ENCODE measurements at places on chromosomes 2 and 18.
A peak's percentile ranks its signal among the peaks of the same experiment; 100 is the strongest.

DNA sequence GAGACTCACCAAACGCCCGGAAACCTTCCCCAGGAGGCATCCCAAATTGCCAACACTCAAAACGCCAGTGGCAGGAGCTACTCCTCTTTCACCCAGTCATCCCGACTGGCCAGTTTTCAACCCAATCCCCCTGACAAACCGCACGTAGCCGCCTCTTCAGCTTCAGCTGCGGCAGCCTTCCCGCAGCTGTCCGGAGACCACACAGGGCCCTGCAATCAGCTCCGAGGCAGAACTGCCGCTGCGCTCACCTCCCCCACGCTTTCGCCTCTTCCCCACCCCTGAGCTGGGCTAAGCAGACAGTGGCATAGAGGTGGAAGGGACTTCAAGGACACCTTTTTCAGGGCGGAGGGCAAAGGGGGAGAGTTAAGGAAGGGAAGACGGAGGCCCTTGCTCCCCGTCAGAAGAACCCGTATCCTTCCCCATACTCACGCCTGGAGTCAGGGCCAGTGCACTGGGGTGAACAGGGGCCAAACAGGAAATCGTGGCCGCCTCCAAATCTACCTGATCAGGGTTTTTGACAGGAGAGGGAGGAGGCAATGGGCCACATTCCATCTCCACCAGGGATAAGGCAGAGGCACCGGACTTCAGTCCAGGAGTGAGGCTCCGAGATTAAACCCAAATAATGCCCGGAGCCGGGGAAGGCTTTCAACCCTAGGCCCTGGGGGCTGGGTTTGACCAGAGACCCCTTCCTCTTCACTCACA, 16.9 kb downstream of the CYP26B1 start:
- no peak for DNase-seq

DNA sequence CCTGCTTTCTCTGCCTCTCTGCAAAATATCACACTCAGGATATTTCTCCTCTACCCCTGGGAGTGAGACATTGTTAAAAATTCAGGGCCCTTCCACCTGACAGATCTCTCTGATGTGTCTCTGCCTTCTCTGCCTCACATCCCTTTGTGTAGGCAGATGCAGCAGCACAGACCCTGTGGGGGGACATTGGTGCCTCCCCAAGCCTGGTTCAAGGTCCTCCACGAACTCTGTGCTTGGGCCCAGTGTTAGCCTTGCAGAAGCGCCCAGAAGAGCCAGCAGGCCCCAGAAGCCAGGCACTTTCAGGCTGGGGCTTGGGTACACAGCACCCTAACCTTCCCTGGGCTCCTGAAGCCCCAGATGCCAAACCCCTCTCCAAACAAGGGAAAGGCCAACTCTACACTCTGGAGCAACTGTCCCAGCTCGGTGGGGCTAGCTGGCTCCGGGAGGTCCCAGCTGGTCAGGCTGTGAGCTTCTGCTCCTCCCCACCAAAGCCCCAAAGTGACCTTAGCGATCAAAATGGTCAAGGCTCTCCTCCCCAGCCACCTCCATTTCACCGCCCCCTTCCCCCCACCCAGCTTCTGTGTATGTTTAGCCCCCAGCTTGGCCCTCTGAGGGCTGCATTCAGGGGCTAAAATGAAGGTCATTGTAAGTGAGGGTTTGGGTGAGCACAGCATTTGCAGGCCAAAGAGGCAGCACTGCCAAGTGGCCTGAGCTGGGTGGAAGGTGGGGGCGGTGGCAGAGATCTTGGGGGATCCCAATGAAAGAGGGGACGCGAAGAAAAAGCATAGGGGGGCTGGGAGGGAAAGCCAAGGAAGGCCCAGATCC, 2.6 kb downstream of the HOXD9 start:
- no peak for DNase-seq

- DNase-seq, result no peak
Measured at GRCh38 chr2:184727813-184728212, 129.5 kb downstream of the ZNF804A start.

GRCh38 chr2:219299372-219299760, 9.8 kb downstream of the PTPRN start:
- no peak for DNase-seq

DNA sequence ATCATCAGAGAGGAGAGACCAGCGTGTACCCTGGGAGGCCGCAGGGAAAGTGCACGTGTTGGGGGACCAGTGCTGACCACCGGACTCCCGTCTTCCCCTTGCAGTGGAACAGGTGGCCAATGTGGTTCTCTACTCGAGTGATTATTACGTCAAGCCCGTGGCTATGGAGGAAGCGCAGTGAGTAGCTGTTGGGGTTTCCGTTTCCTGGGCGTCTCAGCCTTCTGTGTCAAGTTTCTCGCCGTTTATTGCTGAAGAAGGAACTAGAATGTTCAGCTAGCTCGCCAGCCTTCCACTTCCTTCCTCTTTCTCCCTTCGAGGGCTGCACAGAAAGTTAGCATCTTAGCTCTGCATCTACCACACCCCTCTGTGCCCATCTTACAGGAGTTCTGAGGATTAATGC, 22.8 kb upstream of the DGKD start:
- peak; percentile 74 for DNase-seq

DNA sequence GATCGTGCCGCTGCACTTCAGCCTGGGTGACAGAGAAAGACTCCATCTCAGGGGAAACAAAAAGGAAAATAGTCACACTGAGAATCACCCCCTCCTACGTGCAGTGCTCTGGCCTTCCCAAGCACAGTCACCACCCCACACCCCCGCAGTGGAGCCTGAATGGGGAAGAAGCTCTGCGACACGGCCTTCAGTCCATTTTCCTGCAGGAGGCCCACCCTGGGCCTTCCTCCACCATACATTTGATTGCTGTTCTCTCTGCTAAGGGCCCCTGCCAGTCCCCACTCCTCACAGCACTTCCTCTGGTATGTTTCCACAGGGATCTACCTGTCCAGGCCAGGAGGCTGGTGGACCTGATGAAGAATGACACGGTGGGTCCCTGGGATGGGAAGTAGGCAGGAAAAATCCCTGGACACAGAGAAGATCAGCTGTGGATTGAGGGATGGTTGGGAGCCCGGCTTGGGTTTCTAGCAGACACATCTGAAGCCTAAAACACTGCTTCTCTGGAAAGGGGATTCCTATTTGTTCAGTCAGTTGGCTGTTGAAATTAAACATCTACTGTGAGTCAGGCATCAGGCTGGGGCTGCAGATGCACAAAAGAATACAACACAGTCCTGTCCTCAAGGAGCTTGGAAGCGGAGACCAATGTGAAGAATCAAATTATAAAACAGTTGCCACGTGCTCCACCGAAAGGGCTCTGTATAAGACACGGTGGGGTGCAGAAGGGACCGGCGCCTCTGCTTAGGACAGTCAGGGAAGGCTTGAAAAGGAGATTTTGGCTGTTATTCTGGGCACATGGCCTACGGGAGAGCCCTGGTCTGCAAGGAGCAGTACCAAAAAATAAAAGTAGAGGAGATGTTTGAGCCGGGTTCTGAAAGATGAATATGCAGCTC, 82.2 kb downstream of the PLB1 start:
- DNase-seq, result peak; percentile 37

DNA sequence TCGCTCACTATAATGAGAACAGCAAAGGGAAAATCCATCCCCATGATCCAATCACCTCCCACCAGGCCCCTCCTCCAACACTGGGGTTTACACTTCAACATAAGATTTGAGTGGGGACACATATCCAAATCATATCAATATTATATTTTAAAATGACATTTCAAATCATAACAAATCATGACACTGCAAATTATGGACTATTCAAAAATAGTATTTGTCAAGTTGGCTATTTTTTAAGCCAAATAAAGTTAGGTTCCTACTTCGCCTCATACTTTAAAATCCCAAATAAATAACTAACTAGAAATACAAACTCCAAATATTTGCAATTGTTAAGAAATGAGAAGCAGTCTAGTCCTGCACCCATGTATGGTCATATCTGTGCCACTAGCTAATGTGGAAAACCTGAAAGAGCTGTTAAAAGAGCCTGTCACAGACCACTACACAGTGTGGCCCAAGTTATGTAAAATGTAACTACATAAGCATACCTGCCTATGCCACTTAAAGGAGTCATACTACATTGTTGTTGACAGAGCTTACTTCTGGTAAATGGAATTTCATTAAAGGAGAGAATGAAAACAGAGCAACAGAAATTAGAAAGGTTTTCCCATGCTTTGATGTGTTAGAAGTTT, 334.7 kb upstream of the GULP1 start:
- DNase-seq, result no peak

DNA sequence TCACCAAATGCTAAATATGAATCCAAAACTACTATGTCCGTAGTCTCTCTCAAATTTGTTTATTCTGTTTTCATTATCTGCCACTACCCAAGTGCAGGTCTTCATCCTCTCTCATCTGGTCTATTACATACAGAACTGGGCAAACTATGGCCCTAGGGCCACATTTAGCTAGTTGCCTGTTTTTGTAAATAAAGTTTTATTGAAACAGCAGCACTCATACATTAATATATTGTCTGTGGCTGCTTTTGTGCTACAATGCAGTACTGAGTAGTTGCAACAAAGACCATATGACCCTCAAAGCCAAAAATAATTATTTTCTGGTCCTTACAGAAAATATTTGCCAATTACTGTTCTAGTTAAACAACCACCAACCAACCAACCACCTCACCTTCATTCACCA, 172.2 kb upstream of the NCKAP5 start:
- DNase-seq, result no peak

DNA sequence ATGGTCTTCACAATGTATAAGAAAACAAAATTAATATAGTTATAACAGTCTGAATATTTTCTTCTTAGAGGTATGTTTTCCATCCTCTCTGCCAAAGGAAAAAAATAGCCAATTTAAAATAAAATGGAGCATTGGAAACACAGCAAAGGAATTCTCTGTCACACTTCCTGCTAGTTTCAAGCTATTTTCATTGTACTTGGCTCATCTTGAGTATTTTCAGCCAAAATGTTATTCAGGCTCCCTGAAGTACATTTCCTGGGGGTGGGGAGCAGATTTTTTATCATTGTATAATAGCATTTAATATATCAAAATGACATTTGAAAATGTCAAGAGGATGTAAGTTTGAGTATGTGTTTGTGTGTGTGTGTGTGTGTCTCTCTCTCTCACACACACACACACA, 463.6 kb upstream of the REG3G start:
- DNase-seq, result no peak

DNA sequence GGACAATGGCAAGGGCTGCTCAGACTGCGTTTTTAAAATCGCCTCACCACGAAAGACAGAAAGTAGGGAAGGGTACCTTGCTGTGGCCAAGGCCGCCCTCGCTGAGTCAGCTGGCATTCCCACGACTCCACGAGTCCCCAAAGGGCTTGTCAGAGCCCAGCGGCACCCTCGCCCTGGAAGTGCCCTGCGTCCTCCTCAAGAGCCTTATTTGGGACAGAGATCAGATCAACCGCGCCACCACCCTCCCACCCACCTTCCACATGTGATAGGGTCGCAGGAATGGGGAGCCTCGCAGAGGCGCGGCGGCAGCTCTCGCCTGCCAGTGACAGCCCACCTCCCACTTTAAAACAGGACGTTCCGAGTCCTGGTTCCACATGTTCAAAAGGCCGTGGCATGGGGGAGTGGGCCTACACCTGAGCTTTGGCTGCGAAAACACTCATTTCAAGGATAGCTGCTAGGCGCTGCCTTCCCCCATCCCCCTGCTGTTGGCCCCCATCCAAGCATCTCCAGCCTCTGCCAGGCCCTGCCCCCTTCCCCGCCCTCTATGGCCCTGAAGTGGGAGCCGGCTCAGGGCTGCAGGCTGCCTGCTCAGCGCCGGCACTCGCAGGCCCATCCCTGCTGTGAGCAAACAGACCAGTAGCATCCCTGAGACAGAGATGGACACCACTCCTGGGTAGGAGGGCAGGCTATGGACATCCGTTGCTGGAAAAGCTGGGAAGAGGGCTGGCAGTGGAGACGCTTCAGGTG, 38.1 kb upstream of the ARHGEF4 start:
- no peak for DNase-seq

DNA sequence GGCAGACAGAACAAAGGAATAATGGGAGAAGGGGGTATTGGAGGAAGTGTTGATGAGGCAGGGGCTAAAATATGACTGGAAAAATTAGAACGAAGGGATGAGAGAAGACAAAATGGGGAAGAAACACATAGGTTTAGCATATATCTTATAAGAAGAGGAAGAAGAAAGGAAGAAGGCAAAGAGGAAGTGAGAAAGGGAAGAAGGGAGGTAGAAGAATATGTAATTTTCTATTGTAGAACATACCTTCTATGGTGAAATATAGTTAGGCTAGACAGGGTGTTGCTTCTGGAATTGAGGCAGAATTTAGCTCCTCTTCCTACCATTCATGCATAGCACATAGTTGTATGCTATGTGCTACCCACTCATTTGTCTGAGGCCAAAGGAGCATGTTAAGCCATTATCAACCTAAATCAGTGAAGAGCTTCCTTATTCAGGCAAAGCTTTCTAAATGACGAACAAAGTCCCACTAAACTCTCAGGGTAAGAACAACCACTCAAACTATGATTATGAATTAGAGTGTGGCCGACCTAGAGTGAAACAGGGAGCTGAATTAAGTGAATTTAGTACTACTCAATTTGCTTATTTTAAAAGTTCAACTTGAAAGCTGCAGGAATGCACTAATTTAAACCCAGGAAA, 180.9 kb upstream of the GALNT5 start:
- no peak for DNase-seq

DNA sequence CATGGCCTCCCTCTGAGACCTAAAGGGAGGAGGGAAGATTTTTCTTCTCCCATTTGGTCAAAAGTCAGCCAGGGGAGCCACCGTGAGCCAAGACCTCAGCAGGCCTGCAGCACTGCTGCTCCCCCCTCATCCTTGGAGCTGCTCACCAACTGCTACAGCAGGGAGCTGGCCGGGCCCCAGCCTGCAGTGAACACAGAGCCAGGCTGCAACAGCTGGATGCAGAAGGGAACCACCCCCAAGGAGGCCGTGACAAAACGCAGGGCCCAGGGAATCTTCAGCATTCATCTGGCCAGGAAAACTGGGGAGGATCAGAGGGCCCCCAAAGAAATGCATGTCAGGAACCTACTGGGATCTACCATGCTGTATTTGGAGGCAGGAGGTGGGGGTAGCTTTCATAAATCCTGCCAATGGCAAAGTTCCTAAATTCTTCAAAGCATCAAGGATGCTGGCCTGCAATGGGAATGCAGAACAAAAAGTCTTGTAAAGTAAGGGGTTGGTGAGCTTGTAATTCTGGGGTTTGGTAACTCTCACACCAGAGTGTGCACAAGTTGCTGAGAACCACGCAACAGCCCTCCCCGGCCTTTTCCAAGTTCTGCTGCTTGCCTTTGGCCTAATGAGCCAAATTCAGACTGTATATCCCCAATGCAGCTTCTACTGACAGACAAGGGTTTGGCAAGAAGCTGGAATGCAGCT, 61.0 kb downstream of the CACNB4 start:
- DNase-seq, result no peak

- DNase-seq, result peak; percentile 44
Measured at GRCh38 chr2:27378096-27378808, 2.3 kb downstream of the ZNF513 start.

DNA sequence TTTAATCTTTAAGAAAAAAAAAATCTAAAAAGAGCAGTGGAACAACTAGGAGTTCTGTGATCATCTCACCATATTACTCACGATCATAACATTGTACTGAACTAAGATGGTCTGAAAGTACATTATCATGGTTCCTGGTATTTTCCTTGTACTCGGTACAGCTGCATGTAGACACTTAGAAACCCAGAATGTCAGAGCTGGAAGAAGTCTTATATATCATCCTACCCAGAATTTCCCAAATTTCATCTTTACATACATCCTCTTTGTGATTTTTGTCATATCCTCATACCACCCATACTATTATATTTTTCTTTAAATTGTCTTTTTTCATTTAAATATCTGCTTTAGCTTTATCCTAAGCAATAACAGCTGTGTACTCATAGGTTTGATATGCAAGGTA, 12.4 kb upstream of the ST3GAL5 start:
- no peak for DNase-seq

Measured in right lobe of liver (tissue), 6 donors.